ENCODE measurements at places on chromosomes 11 and 22.
A peak's percentile ranks its signal among the peaks of the same experiment; 100 is the strongest.

- DNase-seq: no peak
Observed at GRCh38 chr22:19870153-19871022, 15.7 kb upstream of the GNB1L start.

GRCh38 chr11:66068154-66068821 lies 1.8 kb upstream of the PACS1 start:
- peak; percentile 54 for DNase-seq

GRCh38 chr11:22512457-22512856 lies 113.2 kb downstream of the FANCF start:
- DNase-seq: no peak

- no peak for DNase-seq
Observed at GRCh38 chr11:19316434-19316833, 75.7 kb upstream of the E2F8 start.

DNA sequence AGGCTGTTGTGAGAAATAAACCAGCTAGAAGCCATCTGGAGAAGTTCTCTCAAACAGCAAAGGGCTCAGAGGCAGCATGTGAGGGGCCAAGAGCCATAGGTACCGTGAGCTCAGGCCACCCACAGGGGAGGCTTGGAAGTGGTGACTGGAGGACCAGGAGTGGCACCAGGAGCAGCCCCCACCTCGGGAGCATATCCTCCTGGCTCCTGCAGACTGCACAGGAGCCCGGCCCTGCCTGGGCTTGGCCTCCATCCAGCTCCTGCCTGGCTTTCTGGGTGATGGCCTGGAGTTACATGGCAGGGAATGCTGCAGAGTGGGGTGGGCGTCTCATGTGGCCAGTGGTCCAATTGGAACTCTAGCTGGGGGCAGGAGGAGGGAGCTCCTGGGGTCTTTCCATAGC lies 4.2 kb upstream of the MPPED1 start:
- no peak for DNase-seq

GRCh38 chr11:48022445-48022844 lies 42.1 kb downstream of the PTPRJ start:
- DNase-seq: no peak

DNA sequence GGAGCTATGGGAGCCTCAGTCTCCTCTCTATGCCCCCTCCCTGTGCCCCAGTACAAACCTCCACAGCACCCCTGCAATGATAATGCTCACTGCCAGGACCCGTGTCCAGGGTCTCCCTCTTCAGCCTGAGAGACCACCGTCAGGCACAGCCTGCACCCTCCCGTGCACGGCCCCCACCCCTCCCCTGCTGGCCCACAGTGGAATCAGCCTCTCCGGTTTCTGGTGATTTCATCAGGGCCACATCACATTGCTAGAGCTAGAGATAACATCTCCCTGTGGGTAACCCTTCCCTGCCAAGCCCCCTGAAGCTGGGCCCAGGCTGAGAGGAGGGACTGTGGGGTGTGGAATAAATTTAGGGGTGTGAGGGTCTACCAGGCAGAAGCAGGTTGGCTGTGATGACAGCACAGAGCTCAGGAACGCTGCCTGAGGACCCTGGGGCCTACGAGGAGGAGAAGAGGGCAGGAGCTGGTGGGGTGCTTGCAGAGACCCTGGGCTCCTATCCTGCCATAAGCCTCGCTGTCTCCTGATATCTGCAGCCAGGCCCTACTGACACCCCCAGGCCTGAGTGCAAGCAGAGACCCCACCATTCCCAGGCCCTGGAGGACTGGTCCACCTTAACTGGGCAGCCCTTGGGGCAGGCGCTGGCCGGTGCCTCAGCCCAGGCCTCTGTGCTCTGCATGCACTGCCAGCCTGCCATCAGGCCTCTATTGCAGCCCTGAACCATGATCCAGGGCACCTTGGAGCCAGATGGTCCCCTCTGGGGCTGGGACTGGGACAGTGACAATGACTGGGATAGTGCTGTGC lies at the start of gene KLHDC7B:
KLHDC7B (plus strand) TSS at position 378 of the 804 bp plus-strand sequence; CDS start at position 723, 345 bp downstream.
- peak; percentile 16 for DNase-seq

- DNase-seq: no peak
Observed at GRCh38 chr11:22454461-22455090, 116.4 kb downstream of the SLC17A6 start.

DNA sequence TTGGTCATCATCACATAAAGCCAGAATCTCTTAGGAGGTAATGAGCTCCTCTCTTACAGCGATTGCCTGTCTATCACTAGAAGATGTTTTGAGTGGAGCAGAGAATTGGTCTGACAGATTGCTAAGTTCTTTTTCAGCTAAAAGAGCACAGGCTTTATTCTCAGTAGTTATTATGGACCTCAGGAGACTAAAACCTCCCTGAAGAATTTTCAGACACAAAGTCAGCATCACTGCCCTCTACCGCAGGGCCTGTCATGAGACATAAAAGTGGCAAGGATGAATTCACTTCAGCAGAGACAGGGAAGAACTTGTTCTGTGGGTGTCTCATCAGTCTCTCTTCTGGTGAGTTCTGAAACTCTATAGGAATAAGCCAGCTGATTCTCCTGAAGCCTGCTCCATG lies at the start of gene OR51I2:
OR51I2 (plus strand) TSS at position 301 of the 400 bp plus-strand sequence. CDS start 4,166 bp downstream, outside the sequence.
- no peak for DNase-seq
